ENCODE measurements at places on chromosomes 6 and 20.

GRCh38 chr6:3252861-3253596, 5.7 kb upstream of the PSMG4 start:
- no peak for DNase-seq

GRCh38 chr20:9686866-9687265, 152.0 kb downstream of the PAK5 start:
- DNase-seq = no peak

DNA sequence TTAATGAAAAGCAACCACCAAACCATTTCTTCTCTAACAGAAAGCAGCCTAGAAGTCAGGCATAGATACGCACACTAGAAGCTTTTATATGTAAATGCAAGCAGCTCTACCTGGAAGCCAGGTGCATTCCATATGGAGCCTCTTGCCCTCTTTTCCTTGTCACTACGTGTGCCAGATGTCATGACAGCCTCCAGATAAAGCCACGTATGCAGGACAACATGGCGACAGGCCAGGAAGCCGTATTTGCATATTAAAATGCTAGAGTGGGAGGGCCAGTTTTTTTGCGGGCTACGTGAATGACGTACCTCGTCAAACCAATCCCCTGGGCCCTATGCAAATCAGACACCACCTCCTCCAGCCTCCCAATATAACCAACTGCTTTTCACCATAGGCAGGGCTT, 308.1 kb upstream of the SPTLC3 start:
- DNase-seq = no peak

DNA sequence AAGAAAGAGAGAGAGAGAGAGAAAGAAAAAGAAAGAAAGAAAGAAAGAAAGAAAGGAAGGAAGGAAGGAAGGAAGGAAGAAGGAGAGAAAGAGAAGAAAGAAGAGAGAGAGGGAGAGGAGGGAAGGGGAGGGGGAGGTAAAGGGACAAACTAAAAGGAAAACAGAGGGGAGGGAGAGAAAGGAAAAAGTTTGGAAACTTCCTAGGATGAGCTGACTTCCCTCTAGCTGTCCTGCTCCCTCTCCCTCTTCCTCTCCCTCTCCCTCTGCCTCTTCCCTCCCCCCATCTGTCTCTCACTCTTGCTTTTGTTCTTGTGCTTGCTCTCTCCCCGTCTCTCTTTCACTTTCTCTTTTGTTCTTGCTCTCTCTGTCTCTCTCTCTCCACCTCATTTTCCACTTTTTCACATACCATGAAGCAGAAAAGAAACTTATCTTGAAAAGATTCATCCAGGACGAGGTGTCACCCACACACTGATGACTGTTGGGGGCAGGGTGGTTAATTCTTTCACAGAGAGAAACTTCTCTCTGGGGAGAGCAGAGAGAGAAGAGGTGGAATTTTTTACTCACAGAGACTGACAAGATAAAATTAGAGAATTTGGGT, 56.4 kb upstream of the DUSP22 start:
- peak; percentile 26 for DNase-seq

DNA sequence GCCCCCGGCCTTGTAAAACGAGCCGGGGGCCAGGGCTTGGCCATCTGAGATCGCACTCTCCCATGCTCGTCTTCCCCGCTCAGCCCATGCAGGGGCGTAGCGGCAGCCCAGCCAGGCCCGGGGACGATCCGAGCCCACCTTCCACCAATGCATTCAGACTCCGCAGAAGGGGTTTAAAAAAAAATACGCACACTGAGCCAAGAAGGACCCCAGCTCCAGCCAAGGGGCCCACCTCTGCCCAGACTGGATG, 320 bp downstream of the GSTA4 start:
- peak; percentile 12 for DNase-seq

DNA sequence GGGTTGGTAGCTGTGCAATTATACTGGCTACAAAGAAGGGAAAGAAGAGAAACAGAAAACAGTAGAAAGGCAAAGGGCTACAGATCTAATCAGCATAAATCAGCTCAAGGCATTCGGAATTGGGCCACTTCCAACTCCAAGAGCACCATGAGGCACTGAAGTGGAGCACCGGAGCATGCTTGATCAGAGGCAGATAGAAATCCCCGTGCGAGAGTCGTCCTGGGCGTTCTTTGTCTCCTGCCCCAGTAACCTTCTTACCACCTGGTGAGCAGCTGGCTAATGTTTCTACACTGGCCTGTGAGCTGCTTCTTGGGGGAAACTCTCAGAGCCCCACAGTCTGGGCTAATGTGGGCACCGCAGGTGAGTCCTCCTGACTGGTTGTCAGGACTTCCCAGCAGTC, 16.7 kb downstream of the NEDD9 start:
- no peak for DNase-seq

DNA sequence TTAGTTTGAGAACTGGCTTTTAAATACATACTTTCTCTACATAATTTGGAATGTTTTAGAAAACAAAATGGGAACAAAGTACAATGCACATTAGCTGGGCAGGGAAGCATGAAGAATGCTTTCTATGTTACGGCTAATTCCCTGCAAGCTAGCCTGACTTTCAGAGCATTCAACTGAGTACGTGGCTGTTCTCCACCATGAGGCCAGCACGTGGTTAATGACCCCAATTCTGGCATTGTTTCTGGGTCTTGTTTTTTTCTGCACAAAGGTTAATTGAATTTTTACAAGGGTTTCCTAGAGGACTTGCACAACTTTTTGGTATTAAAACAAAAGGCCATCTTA, 208.6 kb upstream of the AGPAT4 start:
- DNase-seq = no peak

- DNase-seq = no peak
Observed at GRCh38 chr6:105067329-105067728, 110.4 kb downstream of the LIN28B start.

DNA sequence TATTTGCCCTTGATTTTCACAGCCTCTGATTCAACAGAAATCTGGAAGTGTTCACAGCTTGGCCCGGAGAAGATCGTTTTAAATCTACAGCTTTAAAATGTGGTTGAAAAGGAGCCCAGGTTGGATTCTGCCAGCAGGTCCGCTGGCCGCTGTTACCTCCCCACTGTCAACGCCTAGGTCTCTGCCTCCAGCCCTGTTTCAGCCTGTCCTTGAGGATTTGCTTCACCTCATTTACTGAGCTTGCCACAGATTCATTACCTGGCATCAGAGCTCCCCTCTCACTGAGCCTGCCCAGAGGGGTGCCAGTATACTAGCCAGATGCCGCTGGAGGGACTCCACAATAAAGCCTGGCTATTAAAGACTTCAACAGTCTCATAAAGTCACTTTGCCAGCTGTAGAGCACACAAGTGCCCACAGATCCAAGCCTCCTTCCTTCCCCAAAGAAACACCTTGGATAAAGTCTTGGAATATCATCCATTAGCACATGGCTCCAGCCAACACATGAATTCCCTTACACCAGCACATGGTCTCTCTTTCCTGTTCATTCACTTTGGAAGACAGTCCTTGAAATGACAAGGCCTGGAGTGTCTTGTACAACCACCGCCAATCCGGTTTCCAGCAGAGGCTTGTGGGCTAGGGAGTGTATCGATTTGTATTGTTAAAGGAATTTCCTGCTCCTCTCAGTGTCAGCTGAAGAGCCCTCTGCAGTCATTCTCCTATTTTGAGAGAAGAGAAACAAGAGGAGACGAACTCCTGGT, 9.5 kb upstream of the NR2E1 start:
- DNase-seq = no peak

GRCh38 chr20:20213526-20214121, 154.3 kb upstream of the INSM1 start:
- DNase-seq = no peak

DNA sequence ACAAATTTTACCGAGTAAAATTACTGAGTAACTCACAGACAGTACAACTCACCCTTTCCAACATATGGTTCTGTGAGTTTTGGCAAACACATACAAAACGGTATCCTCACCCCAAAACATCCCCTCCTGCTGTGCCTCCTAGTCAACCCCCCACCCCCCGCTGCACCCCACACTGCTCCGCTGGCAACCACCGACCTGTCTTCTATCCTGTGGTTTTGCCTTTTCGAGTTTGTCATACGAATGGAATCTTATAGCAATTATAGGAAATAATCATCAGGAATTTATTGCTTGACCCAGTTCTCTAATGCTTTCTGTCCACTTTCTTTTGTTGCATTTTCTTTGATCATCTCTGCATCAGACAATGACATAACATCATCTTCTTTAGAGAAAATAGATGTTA, 312.3 kb downstream of the KIF16B start:
- no peak for DNase-seq

- DNase-seq = no peak
Observed at GRCh38 chr6:9233226-9233625, 797.9 kb upstream of the SLC35B3 start.

DNA sequence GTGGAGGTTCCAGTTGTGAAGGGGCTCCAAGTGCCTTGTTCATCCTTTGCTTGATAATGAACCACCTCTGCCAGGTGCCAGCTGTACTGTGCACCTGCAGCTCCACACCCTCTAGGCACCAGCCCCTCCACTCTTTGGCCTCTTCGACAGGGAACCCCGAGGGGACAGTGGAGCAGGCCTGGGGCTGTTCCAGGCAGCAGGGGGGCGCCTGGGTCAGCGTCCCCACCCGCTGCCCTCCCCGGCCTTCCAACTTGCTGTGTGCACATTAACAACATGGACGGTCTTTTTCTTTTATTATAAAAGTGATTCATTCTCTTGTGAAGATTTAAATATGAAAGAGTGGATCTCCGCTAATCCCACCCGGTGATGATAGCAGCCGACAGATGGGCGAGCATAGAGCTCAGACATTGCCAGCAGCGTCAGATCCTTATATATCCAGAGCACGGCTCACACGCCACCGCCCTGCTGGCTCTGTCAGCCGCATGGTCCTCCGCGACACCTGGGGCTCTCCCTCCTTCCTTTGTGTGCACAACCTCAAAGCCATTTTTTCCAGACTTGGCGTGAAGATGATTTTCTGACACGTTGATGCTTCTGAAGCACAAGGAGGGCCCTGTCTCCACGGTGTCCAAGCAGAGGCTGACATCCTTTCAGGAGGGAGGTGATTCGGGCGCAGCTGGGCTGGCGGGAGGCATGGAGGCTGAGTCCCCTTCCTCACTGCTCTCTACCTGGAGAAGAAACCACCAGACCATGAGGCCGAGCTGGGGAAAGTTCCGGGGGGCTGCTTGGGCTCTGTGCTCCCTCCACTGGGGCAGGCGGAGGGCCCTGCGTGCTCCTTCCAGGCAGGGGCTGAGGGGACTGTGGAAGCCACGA, 22.2 kb upstream of the MRGBP start:
- DNase-seq = no peak

GRCh38 chr6:163776196-163776905, 361.8 kb downstream of the QKI start:
- no peak for DNase-seq

DNA sequence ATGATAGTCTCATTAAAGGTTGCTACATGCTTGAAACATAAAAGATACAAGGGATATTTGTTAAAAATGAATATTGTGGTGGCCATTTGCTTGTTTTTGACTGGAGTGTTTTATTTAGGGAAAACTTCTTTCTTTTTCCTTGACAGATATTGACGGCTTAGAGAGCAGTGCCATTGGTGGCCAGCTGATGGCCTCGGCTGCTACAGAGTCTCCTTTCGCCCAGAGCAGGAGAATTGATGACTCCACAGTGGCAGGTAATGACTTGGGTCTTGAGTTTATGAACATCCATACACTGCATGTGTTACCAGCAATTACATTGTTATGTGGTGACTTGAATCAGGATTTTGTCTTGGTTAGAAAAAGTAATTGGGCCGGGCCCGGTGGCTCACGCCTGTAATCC, 67.5 kb upstream of the PBOV1 start:
- DNase-seq = no peak
